ENCODE measurements at places on chromosomes 5 and 9.

GRCh38 chr5:164650427-164650826 lies 1145.0 kb downstream of the MAT2B start:
- no peak for DNase-seq

DNA sequence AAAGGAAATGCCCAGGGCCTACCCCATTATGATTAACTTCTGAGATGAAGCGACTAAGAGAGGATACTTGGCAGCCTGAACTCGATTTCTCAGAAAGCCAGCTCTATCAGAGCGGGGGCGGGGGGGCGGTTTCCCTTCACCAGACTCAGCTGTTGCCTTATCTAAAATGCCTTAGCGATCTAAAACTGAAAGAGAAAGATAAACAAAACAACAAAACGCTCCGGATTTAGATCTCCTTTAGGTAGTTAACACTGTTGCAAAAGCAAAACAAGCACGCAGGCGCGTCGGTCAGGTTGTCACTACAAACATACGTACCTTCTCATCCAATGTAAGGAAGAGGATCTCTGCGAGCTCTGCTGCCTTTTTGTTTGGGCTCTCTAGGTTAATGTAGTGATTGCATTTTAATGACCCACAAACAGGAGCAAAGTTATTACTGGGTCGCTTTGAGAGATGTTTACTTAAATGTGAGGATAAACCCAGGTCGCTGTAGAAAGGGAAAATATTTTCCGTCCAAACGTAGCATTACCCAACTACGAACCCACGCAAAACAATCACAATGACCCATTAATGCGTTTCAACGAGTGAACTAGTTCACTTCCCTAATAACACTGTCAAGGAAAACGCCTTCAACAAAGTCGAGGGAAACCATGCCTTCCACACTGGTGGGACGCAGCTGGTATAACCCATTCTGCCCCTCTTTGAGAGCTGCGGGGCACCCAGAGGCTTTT lies 982 bp downstream of the EPB41L4A start:
- DNase-seq: no peak

DNA sequence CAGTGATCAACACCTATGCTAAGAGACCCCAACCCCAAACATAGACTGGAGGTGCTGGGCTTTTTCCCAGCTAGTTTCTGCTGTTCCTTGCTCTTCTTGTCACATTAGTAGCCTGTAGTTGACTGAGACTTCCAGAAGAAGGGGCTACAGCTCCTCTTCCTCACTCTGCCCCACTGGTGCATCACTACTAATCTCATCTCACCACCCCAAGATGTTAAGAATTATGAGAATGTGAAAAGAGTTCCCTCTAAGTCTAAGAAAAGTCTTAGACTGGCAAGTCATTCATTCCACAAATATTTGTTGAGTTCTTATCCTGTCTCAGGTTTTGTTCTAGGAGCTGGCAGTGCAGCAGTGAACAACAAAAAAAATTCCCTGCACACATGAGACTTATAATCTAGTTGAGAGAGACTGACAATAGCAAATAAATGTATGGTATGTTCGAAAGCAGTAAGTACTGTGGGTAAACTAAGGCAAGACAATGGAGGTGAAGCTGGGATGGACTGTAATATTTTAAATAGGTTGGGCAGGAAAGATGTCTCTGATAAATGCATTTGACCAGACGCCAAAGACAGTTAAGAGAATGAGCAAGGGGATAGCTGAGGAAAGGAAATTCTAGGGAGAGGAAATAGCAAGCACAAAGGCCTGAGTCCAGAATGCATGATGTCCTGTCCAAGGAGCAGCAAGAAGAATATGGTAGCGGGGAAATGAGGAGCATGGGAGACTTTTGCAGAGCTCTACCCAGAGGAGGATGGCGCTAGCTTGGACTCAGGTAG lies 92.3 kb downstream of the PTCD2 start:
- DNase-seq: no peak

- no peak for DNase-seq
These were observed 624.1 kb downstream of the ISL1 start for GRCh38 chr5:52007230-52007858.

GRCh38 chr9:77291714-77292113 lies 114.4 kb downstream of the VPS13A start:
- no peak for DNase-seq

DNA sequence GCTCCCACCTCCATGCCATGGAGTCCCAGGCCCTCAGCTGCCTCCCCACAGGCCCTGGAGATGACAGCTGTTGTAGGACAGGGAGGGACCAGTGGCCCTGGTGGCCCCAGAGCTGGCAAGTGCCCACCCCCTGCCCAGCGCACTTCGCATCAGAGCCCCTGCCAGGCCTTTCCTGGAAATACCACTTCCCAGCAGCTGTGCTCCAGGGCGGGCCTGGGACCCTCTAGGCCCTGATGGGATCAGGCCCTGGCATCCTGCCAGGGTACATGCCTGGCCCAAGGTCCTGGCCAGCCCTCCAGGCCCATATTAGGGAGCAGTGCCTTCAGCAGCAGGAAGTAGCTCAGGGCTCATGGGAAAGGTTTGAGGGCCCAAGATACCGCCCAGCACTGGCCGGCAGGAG lies 2.5 kb downstream of the KCNT1 start:
- no peak for DNase-seq

- no peak for DNase-seq
These were observed 70.8 kb downstream of the NXNL2 start for GRCh38 chr9:88605512-88606362.

- no peak for DNase-seq
These were observed 145.6 kb downstream of the FBXL7 start for GRCh38 chr5:15645381-15646160.

DNA sequence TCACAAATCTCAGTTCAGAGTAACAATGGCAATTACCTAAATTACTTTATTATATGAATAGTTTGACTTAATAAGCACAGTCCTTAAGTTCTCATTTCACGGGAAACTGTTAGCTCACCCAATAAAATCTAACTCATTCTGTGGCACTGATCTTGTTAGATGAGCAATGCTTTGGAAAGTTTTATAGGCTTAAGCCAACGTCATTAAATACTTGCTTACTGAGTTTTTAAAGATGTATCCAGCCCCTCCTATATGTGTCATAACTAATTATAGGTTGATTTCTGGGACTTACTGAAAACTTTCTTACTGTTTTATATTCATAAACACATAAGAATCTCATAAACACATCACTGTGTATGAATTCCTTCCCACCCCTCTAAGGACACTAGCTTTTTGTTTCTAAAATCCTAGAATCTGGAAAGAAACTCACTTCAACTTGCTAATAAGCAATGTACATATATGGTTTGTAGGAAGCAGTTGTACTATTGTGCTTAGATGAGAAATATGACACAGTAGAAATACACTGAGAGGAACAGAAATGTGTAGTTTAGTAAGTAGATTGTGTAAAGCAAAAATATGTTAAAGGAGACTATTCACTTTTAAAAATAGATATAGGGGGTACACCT lies 14.1 kb upstream of the MARCOL start:
- no peak for DNase-seq

DNA sequence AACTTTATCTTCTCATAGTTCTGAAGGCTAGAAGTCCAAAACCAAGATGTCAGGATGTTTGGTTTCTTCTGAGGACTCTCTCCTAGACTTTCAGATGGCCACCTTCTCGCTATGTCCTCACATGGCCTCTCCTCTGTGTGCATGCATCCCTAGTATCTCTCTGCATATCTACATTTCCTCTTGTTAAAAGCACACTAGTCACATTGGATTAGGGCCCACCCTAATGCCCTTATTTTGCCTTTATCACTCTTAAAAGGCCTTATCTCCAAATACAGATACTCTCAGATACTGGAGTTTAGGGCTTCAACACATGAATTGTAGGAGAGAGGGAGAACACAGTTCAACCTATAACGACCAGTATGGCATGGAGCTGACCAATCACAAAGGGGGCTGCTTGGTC lies 151.7 kb downstream of the PRELID2 start:
- DNase-seq: no peak

GRCh38 chr9:76379494-76379893 lies 14.7 kb downstream of the RFK start:
- DNase-seq: no peak

- DNase-seq: no peak
These were observed 73.9 kb downstream of the ALDH7A1 start for GRCh38 chr5:126521130-126521529.

GRCh38 chr5:112467485-112467884 lies 48.4 kb upstream of the EPB41L4A start:
- DNase-seq: no peak

GRCh38 chr5:122845229-122846050 lies at the start of gene SNX24:
TSS of gene SNX24 (plus strand) at chr5:122845613. CDS start at chr5:122845634, 21 bp downstream.
- DNase-seq: peak; percentile 47

DNA sequence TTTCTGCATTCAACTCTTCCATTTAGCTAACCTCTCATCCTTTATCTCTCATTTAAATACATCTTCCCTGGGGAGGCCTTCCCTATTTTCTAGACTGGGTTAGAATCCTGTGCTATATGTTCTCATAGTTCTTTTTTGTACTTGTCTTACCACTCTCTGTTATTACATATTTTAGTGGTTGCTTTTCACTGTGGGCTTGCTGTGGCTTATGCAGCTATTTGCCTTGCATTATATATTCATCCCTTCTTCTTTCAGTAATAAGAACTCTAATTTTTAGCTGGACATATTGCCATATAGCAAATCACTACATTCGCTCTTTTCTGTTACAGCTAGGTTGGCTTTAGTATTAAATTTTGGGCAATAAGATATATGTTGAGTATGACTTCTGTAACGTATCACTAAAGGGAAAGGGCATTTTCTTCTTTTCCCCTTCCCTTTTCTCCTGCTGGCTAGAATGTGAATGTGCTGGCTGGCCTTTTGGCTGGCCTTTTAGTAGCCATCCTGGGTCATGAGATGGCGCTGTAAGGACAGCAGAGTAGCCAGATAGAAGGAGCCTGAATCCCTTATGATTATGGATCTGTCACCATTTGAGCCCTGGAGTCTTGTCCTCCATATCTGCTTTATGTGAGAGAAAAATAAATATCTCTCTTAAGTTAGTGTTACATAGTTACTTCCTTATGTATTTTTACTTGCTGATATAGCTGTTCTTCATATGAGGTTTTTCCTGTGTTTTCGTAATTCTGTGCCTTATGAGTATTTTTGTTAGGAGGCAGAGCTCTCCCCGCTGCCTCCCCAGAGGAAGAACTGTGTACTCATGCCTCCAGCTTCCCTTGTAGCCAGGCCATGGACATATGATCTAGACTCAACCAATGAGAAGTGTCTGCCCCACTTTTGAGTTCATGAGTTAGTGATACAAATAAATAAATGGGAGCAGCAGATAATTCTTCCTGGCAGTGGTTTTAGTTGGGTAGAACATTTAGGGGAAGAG lies 65.8 kb downstream of the NDUFAF2 start:
- no peak for DNase-seq

DNA sequence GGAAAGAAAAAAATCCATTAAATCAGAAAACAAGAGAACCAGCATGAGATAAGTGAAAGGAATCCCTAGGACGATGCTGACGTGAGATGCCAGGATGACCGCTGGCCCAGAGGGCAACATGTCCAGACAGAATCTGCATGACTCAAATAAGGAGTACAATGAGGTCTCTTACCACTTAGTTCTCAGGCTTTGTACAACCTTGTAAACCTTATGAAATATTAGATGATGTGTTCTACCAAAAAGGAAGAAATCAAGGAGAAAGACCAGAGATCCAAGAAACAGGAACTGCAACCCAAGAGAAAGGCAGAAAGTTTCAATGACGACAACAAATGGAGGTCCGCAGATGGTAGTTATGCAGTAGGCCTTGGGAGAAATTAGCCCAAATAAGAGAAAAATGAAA lies 2.8 kb upstream of the GPR150 start:
- no peak for DNase-seq
